CD4-positive, alpha-beta T cell treated with Interleukin-2 at 100 ng/mL for 4 hours (primary cell): ENCODE measurements at places on chromosomes 12 and 14.

DNA sequence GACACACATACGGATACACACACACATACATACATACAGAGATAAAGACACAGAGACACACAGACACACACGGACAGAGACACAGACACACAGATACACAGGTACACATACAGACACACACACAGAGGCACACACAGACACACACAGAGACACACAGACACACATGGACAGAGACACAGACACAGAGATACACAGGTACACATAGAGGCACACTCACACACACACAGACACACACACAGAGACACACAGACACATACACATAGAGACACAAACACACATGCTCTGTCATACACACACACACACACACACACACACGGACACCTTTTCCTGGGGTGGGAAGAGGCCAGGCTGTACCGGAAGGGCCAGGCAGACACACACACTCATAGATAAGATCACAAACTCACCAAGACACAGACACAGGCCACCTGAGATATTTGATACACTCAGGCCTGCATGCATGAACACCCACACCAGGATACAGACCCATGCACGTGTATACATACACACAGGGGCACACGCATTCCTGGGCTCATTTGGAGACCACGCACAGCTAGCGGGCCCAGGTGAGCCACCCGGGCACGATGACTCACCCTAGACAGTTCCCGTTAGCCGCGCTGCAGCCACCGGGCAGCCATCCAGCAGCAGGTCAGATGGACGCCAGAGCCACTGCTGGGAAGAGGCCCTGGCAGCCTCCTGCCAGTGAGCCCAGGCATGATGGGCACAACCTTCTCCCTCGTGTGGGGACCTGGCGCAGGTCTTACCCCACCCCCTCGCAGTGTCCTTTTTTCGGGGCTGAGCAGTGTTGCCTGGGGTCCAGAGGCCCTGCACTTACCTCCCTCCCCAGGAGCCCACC, 1.8 kb upstream of the AHNAK2 start:
- DNase-seq = no peak

DNA sequence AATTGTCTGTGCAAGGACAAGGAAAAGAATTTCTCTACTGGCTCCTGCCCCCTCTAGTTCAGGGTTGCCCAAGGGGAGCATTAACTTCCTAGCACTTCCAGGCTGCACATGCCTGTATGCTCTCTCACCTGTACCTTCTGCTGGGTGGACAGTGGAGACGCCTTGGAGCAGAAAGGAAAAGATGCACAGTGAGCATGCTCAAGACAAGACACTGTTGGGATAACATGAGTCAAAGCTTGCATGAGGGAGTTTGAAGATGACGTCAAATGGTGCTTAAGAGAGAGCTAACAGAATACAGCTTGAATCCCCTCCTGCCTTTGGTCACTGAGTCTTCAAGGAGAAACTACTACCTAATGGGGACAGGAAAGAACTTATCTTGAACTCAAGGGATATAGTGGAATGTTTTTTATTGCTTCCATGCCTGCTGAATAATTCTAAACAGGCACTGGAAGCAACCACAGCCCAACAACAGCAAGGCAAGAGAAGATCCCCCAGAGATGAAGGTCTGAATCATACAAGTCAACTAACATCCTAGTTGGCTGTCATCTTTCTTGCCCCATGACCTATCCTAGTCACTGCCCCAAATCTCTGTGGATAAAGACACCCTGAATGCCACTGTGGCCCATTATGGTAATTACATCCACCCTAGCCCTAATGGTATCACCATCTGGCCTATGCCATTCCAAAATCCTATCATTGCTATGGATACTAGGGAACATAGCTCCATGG, 23.5 kb downstream of the RPS6KA5 start:
- no peak for DNase-seq

DNA sequence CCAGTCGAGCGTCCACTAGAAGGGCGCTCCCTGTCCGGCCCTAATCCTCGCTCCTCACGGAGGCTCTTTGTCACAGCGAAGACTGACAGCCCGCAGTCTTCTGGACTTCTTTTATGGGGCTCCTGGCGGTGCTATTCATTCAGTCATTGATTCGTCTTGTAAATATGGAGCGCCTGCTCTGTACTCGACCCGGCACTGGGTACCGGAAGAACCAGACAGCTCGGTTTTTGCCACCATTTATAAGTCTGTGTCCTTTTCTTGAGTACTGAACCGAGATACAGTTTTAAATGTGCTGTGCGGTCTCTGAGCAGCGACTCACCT, 570 bp downstream of the DMAC2L start:
- peak; percentile 59 for DNase-seq

GRCh38 chr14:104348741-104349140, 210.4 kb downstream of the KIF26A start:
- DNase-seq = no peak

GRCh38 chr12:15446807-15447206, 124.5 kb downstream of the PTPRO start:
- DNase-seq = no peak

DNA sequence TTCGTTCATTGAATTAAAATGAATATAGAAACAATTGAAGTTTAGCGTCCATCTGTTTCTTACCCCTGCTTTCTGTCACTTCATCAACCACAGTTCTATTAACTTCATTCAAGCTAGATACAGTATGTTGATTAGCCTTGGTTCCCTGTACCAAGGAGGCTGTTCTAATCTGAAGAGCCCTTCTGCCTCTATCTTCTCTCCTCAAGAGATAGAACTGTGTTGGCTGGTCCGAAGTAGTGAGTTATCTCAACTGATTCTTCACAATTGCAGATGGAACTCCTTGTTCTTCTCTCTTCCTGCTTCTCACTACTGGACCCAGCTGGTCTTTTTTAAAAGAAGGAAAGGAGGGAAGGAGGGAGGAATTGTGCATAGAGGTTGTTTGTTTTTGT, 82.1 kb upstream of the TRAF3 start:
- DNase-seq = no peak

- DNase-seq = no peak
Measured at GRCh38 chr14:31788340-31788739, 227.1 kb downstream of the NUBPL start.

DNA sequence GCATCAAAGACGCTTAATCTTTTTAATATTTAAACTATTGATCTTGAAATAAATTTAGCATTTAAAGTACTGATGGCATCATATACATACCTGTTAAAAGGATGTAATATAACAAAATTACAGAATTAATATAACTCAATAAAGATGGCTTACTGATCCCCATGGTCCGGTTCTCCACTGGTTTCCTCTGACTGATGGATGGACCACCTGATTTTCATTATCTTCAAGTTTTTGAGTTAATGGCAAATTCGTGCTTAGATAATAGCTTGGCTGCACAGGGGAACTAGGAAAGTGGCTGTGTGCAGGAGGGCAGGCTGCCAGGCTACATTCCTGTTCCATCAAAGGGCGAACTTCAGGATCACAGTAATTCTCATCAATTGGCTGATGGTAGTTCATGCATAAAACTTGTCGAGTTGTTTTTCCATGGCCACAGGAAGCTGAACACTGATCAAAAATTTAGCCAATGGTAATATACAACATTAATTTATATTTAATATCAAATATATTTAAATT, 123.9 kb downstream of the ADAMTS20 start:
- DNase-seq = no peak
